ENCODE measurements at places on chromosomes 11 and 22. TPM values are rescaled to one million over a fixed set of nuclear protein-coding genes. Genes with fewer than 3 reads are reported as not detected.

Gene MOGAT2
- total RNA-seq: not detected

Gene RIMBP3C
- 0.47 TPM for total RNA-seq

Gene HIC2
- 45.6 TPM for total RNA-seq

Gene MB
- 8.5 TPM for total RNA-seq

Gene CENPM
- total RNA-seq: 43.1 TPM

Gene APOL3
- total RNA-seq: 1.1 TPM

Gene CASP5
- total RNA-seq: not detected

Gene SUN2
- total RNA-seq: 23.5 TPM

- DNase-seq: no peak
- no peak overlapping the region for H3K27ac ChIP-seq
- H3K4me3 ChIP-seq: no peak overlapping the region
- no peaks in the 10 kb centered on the region for H3K27me3 ChIP-seq
- H3K4me1 ChIP-seq: no peaks in the 10 kb centered on the region
- H3K36me3 ChIP-seq: peaks cover 5% of the 10 kb centered on the region
Observed at GRCh38 chr11:12854829-12855228, 154.3 kb upstream of the RASSF10 start.

DNA sequence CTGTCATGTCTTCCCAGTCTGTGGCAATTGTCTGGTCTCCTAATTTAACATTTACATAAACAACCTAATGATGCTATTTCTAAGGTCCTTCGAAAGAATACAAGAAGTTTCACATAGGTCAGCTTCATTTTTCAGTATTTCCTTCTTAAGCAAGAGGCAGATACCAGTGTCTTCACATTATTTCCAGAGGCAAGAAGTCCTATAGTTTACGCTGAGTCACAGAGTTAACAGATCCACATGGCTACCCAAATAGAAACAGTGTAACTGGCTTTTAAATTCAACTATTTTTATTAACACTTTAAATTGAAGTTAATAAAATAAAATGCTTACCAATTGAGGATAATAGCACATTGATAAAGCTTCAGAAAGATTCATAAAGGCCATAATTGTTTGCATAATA lies 10.9 kb downstream of the PRRG4 start:
- no peak for DNase-seq
- H3K4me1 ChIP-seq: no peaks in the 10 kb centered on the region
- H3K4me3 ChIP-seq: no peak overlapping the region
- no peaks in the 10 kb centered on the region for H3K27me3 ChIP-seq

DNA sequence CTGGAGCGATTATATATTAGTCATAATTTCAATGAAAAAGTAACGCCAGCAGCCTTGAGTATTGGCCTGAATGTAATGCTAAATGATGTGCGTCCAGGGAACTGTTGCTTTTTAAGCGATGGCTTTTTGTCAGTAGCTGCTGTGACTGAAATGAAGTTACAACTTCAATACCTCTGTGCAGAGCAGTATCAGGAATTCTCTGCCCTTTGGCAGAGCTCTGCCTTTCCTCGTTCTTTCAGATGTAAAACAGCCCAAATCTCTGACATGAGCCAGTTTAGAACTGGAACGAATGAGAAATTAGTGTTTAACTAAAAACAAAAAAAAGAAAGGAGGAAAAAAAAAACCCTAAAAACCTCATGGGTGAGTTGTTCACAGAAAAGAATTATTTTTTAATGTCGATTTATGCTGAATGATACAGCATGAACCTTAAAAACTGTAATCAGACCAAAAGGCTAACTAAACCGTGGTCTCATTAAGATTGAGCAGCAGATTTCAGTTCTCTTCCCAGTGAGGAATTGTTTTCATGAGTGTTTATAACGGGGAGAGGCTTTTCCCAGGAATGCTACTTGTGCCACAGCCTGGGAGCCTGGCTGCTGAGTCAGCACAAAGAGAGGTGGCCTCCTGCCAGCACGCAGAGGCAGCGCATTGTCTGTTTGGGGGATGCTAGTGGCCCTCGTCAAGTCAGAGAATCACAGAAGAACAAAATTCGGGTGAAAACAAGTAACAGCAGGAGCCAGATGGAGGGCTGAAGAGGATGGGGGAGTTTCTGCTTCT lies 146.2 kb upstream of the RASSF10 start:
- H3K4me3 ChIP-seq: no peak overlapping the region
- peaks cover 27% of the 10 kb centered on the region for H3K36me3 ChIP-seq
- H3K4me1 ChIP-seq: peaks cover 39% of the 10 kb centered on the region
- H3K27me3 ChIP-seq: no peaks in the 10 kb centered on the region
- DNase-seq: peak; percentile 90

- no peak for DNase-seq
- no peaks in the 10 kb centered on the region for H3K4me1 ChIP-seq
- H3K36me3 ChIP-seq: peaks cover 80% of the 10 kb centered on the region
- no peaks in the 10 kb centered on the region for H3K27me3 ChIP-seq
- no peak overlapping the region for H3K27ac ChIP-seq
Observed at GRCh38 chr11:77340501-77340900, 39.0 kb upstream of the GDPD4 start.

- H3K4me3 ChIP-seq: no peak overlapping the region
- no peak for DNase-seq
- H3K27me3 ChIP-seq: no peaks in the 10 kb centered on the region
- H3K27ac ChIP-seq: no peak overlapping the region
- H3K4me1 ChIP-seq: peaks cover 5% of the 10 kb centered on the region
- H3K36me3 ChIP-seq: no peaks in the 10 kb centered on the region
Observed at GRCh38 chr22:24973872-24974271, 21.4 kb downstream of the KIAA1671 start.

DNA sequence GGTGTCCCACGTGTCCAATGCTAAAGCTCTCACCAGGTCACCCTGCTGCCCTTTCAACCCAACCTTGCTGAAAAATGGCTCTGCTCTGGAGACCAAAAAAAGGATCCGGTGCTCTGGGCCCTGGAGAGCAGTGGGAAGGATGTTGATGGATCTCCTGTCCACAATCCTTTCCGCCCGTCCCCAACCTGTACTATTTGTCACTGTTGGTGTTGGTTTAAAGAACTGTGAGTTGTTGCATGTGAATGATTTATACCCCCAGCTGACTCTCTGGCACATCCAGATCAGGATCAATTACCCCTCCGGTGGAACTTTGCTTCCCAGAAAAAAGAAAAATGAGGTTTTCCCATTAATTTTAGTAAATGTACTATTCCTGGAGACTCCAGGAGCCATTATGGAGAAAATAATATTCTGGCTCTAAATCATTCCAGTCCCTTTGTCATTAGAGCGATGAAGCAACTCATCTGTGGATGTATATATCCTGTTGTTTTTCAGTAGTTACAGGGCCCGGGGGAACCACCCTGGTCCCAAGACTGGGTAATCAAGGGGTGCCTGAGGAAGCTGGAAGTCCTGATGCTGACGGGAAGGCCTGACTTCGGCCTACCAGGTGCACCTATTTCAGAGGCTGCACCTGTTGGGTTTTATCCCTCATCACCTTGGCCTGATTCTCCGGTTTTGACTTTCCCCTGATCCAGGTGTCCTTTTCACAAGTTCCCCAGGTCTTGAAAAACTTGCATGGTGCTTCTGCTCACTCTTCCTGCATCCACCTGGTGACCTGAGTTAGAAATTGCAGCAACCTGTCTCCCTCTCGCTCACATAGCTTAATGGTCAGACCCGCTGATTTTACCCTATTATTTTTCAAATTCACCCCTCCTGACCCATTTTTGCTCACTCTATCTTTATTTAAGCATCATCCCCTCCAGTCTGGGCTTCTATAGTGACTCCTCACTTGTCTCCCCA lies 209.2 kb upstream of the SEZ6L start:
- no peak overlapping the region for H3K4me3 ChIP-seq
- no peaks in the 10 kb centered on the region for H3K36me3 ChIP-seq
- H3K27ac ChIP-seq: no peak overlapping the region
- H3K27me3 ChIP-seq: no peaks in the 10 kb centered on the region
- peak; percentile 70 for DNase-seq

DNA sequence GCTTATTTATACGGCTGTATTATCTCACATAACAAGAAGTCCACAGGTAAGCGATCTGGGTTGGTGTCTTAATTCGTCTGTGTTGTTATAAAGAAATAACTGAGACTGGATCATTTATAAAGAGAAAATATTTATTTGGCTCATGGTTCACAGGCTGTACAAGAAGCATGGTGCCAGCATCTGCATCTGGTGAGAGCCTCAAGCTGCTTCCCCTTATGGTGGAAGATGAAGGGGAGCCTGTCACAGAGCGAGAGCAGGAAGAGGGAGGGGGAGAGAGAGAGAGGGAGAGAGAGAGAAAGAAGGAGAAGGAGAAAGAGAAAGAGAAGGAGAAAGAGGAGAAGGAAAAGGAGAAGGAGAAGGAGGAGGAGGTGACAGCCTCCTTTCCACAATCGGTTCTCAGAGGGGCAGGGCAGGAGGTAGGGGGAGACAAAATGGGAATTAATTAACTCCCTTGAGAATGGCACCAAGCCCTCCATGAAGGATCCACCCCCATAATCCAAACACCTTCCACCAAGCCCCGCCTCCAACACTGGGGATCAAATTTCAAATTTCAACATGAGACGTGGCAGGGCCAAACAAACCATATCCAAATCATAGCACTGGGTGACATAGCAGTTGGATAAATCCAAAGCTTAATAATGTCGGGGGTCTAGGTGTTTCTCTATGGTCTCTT lies 15.0 kb upstream of the TRIM44 start:
- H3K27me3 ChIP-seq: no peaks in the 10 kb centered on the region
- H3K4me1 ChIP-seq: no peaks in the 10 kb centered on the region
- no peak overlapping the region for H3K27ac ChIP-seq

GRCh38 chr11:57432714-57433163 lies 5.8 kb upstream of the SLC43A3 start:
- peaks cover 33% of the 10 kb centered on the region for H3K27me3 ChIP-seq
- DNase-seq: no peak
- no peak overlapping the region for H3K27ac ChIP-seq
- no peaks in the 10 kb centered on the region for H3K4me1 ChIP-seq

DNA sequence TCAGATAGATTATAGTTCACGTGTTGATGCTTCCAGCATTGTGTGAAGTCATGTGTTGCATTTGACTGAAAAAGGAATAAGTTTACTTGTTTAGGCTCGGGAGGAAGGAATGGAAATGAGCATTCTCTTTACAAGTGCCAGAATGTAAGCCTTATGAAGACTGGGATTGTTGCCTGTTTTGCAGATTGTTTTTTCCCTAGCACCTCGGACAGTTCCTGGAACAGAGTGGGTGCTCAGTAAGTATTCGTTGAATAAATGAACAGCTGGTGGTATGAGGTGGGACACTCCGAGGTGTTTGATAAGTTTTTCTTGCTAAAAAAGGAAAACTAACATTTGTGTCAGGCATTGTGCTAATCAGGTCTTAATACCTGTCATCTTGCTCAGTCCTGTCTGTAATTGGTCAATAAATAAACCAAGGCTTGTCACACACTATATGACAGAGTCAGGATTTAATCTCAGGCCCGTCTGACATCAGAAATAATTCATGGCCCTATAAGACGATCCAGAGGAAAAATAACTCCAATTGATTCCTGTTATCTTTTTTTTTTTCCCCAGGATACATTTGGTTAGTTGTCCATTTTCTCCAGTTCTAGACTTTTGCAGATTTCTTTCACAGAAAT lies 304.7 kb downstream of the NELL1 start:
- DNase-seq: peak; percentile 74
- H3K27me3 ChIP-seq: peaks cover 36% of the 10 kb centered on the region
- no peaks in the 10 kb centered on the region for H3K4me1 ChIP-seq

- peaks cover 7% of the 10 kb centered on the region for H3K27me3 ChIP-seq
- H3K4me1 ChIP-seq: peaks cover 24% of the 10 kb centered on the region
- H3K4me3 ChIP-seq: no peak overlapping the region
- peak overlapping the region; percentile 26 for H3K27ac ChIP-seq
- H3K36me3 ChIP-seq: no peaks in the 10 kb centered on the region
Observed at GRCh38 chr11:33695051-33695566, 5.5 kb downstream of the C11orf91 start.

DNA sequence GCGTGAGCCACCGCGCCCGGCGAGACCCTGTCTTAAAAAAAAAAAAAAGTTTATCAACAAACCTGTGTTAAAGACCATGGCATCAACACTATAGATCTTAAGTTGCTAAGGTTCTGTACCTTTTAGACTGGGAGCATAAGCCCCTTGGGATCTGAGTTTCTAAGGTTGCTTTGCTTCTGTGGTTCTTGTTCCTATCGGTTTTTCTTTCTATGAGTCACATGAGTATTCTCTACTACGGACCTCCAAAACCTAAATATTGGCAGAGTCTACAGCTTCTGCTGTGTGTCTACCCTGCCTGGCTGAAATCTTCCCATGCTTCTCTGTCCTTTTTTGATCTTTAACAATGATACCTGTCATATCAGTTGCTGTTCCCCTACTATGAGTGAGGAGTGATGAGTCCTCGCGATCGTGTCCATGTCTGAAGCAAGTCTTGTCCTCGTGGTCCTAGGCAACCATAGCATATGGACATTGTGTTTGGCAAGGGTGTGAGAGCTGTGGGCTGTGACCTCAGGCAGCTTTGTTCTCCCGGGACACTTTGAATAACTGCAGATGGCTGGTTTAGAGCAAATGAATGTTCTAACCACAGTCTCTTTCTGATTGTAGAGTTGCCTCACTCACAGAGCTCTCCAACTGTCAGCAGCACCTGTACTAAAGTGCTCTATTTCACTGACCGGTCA lies 9.0 kb upstream of the DLAT start:
- DNase-seq: no peak
- peak overlapping the region; percentile 77 for H3K27ac ChIP-seq
- no peaks in the 10 kb centered on the region for H3K27me3 ChIP-seq
- H3K36me3 ChIP-seq: no peaks in the 10 kb centered on the region
- no peak overlapping the region for H3K4me3 ChIP-seq
- peaks cover 4% of the 10 kb centered on the region for H3K4me1 ChIP-seq

DNA sequence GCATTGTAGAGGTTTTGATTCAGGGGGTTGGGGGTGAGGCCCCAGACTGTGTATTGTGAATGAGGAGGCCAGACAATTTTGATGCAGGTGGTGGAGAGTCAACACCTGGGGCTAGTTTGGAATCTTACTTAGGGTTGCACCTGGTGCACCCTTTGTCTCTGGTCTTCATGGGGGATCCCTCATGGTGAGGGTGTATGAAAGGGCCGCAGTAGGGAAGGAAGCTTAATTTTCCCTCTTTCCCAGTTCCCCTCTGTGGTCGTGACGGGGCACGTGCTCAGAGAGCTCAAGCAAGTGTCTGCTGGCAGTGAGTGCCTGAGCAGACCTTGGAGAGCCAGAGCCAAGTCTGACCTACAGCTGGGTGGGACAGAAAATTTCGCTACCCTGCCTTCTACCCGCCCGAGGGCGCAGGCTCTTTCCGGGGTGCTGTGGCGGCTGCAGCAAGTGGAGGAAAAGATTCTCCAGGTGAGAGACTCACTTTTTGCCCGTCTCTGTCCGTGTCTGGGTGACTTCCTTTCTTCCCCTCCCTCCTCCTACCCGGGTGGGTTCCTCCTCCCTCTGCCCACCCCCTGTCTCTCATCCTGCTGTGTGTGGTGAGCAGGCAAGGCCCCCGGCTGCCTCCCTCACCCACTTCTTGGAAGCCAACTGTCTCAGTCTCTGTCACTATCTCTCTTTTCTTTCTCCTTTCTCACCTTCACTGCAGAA lies 131.7 kb downstream of the MICAL2 start:
- peaks cover 3% of the 10 kb centered on the region for H3K4me1 ChIP-seq
- no peak for DNase-seq
- no peak overlapping the region for H3K27ac ChIP-seq
- H3K4me3 ChIP-seq: no peak overlapping the region
- no peaks in the 10 kb centered on the region for H3K36me3 ChIP-seq

- no peaks in the 10 kb centered on the region for H3K27me3 ChIP-seq
- H3K27ac ChIP-seq: no peak overlapping the region
- H3K4me1 ChIP-seq: no peaks in the 10 kb centered on the region
- peaks cover 12% of the 10 kb centered on the region for H3K36me3 ChIP-seq
Observed at GRCh38 chr11:4090258-4090657, 4.3 kb upstream of the RRM1 start.

- DNase-seq: no peak
- H3K4me1 ChIP-seq: peaks cover 3% of the 10 kb centered on the region
- H3K36me3 ChIP-seq: peaks cover 44% of the 10 kb centered on the region
- no peaks in the 10 kb centered on the region for H3K27me3 ChIP-seq
- peak overlapping the region; percentile 98 for H3K27ac ChIP-seq
Observed at GRCh38 chr11:10808235-10808552, 532 bp downstream of the EIF4G2 start.
